Activated T-cell treated with anti-CD3 and anti-CD28 coated beads for 4 hours (primary cell): ENCODE measurements at places on chromosomes 11 and 22.

DNA sequence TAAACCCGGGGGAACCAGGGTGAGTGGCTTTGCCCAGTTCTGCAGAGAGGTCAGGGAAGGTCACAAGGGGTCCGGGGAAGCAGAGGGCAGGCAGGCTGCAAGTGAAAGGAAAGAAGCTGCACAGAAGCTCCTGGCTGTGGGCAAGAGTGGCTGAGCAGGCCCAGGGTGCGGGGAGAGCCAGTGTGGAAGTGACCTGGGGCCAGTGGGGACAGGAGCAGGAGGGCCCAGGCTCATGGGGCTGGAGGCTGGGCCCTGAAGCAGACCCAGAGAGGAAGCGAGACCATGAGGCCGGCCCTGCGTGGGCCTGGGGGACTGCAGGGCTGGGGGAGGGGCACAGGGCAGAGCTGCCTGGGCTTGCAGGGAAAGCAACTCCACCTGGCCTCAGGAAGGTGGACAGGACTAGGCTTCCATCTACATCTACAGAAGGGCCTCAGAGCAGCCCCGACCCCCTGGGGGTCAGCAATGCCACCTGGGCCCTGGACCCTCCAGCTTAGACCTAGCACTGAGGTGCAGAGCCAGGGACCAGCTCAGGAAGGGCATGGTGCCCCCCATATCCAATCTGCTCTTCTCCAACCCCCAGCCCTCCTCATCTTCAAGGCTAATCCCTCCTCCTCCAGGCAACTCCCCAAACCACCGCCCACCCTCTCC, 11.6 kb downstream of the IGF2 start:
- no peak for DNase-seq

- DNase-seq = no peak
Observed at GRCh38 chr11:115222218-115222862, 281.9 kb downstream of the CADM1 start.

GRCh38 chr11:34650528-34650927, 29.6 kb downstream of the EHF start:
- peak; percentile 62 for DNase-seq

- DNase-seq = no peak
Observed at GRCh38 chr11:3167143-3168119, 2.3 kb upstream of the OSBPL5 start.

GRCh38 chr11:43532041-43532440, 148.5 kb upstream of the HSD17B12 start:
- no peak for DNase-seq

- no peak for DNase-seq
Observed at GRCh38 chr11:95364324-95365295, 133.6 kb upstream of the SESN3 start.

GRCh38 chr11:111123463-111124398, 121.8 kb upstream of the POU2AF2 start:
- DNase-seq = no peak
